ENCODE measurements at places on chromosomes 13 and 19.

GRCh38 chr13:66914155-66914554 is 316.0 kb downstream of the PCDH9 start:
- no peak for DNase-seq

GRCh38 chr13:98384739-98385138 is 192.2 kb downstream of the STK24 start:
- no peak for DNase-seq

DNA sequence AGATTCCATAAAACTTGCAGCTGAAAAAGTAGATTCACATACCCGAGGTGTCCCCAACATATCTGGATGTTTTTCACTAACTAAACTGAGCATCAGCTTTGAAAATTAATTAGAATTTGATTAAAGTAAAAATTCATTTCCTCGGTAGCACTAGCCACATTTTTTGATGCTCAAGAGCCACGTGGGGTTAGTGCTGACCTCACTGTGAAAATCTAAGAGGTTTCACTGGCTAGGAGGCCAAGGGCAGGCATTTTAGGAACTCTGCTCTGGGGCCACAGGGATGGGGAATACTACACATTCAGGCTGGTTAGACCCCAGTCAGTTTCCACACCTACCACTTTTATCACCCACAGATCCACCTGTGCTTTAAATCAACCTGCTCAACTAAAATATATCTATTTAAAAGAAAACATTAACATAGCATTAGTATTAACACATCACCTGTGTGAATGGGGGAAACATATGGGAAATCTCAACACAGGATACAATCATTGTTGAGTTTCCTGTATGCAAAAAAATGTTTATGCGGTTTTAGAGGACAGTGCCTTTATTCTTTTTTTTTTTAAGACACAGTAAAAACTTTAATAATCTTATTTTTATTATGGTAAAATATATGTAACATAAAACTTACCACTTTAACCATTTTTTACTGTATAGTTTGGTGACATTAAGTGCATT is 45.5 kb downstream of the BRD4 start:
- no peak for DNase-seq

DNA sequence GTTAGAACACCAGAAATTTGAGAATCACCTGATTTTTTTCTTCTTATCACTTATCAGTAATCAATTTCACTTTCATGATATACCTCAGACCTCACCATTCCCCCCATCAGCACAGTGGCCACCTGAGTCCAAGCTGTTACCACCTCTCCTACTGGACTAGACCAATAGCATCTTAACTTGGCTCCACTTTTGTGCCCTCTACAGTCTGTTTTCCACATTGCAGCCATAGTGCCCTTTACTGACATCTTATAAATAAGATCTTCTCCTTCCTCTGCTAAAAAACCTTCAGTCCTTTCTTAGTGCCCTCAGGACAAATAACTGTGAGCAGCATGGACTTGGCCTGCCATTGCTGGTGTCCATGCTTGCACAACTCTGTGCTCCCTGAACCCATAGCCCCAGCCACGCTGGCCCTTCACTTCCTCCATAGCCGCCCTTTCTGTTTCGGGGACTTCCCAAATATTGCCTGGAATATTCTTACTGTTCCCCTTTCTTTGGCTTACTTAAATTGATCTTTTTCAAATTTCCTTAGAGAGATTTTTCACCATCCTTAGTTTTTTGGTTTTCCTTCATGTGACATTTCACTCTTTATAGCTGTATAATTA is 380.8 kb downstream of the LMO7 start:
- DNase-seq: no peak

DNA sequence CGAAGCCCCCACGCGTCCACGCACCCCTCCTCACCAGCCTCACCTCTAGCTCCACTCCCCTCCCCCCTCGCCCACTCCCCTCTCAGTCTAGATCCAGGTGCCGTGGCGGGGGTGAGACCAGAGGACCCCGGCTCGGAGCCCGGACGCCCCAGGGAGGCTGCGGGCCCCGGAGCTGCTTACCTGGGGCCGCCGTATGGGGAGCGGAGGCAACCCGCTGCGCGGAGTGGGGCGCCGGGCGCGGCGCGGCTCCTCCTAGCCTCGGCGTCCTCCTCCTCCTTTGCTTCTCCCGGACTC is 353 bp downstream of the ENOX1 start:
- DNase-seq: no peak

Measured in NCI-H1436 (cell line).